ENCODE measurements at places on chromosomes 3 and 15.

DNA sequence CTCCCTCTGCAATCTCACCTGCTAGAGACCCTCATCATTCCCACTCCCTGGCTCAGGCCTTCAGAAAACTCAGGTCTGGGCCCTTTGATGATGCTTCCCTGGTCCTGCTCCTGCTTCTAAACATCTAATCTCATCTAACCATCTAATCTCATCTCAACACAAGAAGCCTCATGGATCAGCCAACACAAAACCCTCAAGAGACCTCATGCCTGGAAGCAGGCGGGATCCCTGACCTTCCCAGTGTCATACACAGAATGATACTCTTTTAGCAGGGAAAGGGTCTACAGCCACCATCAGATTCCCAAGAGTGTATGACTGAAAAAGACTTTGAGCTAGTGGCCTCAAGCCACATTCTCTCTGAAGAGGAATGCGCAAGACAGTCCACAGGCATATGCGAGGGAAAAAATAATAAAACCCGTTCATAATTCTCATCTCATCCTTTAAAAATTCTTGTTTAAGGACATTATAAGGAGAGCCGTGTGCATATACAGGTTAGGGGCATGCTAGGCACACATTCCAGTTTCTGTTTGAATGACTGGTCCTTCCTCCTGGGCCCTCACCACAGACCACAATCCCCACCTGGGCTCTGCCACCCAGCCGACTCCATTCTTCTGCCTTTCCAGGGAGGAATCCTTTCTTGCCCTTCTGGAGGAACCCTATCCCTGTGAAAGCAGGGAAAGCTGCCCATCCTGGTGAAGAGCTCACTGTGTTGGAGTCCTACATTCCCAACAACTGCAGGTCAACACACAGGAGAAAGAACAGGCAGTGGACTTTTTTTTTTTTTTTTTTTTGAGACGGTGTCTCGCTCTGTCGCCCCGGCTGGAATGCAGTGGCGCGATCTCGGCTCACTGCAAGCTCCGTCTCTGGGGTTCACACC is 2.2 kb downstream of the ZXDC start:
- peak; percentile 22 for DNase-seq

- DNase-seq = no peak
Measured at GRCh38 chr15:99211926-99212325, 37.5 kb downstream of the TTC23 start.

DNA sequence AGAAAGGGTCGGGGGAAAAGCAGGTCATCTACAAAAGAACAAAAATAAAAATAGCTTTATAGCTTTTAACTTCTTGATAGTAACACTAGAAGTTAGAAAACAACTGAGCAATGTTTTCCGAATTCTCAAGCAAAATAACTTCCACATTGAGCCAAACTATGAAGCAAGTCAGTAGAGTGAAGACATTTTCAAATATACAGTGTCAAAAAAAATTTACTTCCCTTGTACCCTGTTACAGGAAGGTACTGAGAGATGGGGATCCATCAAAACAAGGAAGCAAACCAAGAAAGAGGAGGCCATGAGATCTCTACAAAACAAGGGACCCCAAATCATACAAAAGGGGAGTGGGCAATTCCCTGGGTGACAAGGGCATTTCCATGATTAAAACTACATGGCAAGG is 26.6 kb upstream of the STIMATE start:
- no peak for DNase-seq

DNA sequence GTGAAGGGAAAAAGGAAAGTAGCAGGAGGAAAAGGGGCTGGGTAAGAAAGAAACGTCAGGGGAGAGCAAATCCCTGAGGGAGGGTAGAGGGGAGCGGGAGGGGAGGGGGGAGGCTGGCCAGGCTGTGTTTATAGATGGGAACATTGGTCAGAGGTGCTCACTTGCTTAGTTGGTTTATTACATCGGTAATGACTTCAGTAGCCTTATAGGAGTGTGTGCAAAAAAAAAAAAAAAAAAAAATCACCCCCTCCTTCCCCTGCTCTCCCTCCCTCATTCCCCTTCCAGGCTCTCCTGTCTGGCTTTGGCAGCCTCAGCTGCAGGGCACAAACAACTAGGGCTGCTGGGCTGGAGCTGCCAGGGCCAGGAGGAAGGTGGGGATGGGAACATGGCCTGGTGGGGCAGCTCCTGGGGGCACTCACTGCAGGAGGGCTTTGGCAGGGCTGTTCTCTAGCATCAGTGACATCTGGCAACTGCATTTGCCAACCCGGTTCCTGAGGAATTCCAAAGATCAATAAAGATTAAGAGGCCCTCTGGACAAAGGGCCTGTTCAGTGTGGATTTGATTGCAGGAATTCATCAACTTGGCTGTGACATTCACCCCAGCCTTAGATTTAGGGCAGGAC is 334.5 kb upstream of the FRG2C start:
- no peak for DNase-seq

DNA sequence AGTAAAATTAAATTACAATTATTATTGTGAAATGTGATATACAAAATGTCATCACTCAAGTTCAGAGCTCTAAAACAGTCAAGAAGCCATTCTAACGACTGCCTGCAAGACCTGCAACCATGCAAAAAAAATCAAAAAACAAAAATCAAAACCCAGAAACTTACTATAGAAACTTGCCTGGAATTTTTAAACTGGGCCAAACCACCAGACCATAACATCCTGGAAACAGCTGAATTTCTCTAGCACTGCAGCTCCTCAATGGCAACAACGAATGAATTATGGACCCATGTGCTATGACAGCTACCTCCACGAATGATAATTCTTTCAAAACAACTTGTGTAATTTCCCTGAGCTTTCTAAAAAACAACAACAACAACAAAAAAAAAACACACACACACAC is 130.0 kb upstream of the KCNMB2 start:
- no peak for DNase-seq

GRCh38 chr3:173589116-173589515 is 191.6 kb downstream of the NLGN1 start:
- no peak for DNase-seq

GRCh38 chr3:180383332-180384020 is 218.5 kb upstream of the TTC14 start:
- no peak for DNase-seq

GRCh38 chr3:122081543-122082247 is 26.5 kb downstream of the CD86 start:
- no peak for DNase-seq

DNA sequence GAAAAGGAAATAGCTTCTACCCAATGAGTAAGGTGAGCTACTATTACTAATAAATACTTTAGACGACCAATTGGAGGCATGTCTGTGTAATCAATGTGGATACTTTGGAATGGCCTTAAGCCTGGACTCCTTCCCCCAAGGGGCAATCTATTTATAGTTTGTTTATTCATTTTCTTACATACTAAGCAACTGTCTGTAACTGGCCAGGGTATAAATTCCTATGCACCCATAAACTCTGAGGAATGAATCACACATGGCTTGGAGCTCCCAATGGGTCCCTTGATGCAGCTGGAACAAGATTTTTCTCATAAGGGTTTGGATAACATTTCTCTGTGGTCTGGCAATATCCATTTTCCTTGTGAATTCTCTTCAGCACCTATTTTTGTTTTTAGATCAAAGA is 506.8 kb downstream of the EDEM1 start:
- no peak for DNase-seq

DNA sequence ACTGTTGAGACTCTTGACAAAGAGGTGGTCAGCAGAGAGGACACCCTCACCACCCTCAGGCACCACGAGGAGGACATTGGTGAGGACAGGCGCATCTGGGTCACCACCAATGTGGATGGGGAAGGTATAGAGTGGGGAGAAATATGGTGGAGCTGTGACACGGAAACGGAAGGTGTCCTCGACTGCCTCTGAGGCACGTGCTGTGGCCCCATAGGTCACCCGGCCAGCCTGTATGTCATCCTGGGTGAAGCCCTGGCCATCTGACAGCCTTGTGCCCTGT is 24.4 kb downstream of the CSPG4 start:
- no peak for DNase-seq

- DNase-seq = no peak
Measured at GRCh38 chr3:150057227-150057626, 86.5 kb upstream of the PFN2 start.

DNA sequence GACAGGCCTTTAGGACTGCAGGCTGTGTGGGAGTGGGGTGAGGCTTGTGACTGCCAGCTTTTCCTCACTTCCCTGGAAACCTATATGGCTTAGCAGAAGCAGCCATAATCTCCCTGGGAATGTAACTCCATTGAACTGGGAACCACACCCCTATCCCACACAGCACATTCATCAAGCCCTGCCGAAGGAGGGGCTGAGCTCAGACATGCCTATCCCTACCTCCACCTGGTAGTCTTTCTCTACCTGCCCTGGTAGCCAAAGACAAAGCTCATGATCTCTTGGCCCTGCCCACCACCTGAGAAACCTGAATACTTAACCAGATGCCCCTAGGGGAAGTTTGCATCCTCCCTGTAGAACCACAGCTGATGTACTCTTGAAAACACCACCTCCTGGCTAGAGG is 219.8 kb downstream of the UNC13C start:
- no peak for DNase-seq

- DNase-seq = no peak
Measured at GRCh38 chr15:77266708-77267386, 153.1 kb downstream of the PEAK1 start.

DNA sequence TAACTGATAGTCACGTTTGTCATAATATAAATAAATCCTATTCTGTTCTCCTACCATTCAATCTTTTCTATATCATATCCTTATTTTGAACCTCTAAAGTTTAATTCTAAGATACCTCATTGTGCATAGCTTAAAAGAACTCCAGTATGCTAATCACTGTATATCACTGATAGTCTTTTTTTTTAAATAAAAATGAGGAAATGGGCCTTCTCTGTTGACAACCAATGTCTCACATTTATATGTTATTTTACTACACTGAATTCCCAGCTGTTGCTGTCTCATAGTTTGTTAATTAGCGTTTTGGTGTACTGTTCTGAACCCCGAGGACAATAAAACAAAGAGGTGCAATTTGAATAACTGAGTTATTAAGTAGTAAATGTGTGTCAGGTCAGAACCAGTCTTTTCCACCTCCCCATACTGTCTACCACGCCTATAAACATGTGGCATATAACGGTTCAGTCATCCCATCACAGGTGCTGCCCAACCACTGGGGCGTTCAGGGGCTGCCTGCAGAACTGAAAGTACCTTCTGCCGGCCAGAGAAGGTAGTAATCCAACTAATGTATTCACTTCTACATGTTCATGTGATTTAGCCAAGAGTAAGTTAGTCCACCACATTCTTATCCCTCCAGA is 14.9 kb downstream of the CBLB start:
- DNase-seq = no peak

DNA sequence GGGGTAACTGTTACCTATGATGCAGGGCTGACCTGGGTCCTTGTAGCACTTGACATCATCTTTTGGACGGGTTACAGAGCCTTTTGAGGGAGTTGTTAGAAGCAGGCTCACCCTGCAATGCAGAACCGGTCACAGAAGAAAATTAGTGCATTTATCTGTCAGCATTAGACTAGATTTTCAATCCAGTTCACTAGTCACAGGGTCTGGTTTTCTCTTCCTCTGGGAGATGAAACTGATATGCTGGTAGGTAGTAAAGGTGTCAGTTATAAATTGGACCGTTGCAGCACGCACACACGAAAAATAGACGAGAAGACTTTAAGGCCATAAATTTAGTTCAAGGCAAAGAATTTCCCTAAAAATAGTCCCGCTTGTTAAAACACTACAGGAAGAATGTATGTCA is 532.3 kb upstream of the ATP11B start:
- no peak for DNase-seq

GRCh38 chr15:77709135-77709886 is 76.6 kb upstream of the LINGO1 start:
- DNase-seq = no peak

DNA sequence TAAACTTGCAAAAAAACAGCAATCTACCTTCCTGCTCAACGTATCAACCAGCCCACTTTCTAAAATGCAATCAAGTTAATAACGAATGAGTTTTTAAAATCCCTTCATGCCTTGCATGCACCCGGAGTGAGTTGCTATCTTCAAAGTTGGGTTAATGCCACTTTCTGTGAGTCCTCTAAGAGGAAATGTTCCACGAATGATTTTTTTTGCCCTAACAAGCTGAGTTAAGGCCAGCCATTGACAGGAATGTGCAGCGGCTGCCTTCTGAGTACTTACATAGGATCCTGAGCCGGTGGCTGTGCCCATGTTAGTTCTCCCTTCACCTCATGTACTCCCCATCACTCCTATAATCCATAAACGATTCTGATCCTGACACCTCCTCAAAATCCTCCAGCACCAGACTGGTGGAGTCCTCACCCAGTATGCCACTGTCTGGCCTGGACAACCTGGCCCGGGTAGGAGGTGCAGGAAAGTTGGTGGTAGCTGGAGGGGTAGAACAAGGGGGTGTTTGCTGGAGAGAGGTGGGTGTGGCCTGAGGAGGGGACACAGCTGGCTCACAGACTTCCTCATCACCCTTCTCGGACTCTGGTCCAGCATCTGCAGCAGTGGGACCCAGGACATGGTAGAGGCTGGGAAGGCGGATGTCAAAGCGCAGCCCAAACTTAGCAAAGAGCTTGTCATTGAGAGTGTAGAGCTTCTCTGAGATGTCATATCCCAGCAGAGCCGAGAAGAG is 12.4 kb downstream of the POPDC2 start:
- DNase-seq = no peak

- DNase-seq = no peak
Measured at GRCh38 chr3:143124601-143125520, 5.3 kb downstream of the CHST2 start.

DNA sequence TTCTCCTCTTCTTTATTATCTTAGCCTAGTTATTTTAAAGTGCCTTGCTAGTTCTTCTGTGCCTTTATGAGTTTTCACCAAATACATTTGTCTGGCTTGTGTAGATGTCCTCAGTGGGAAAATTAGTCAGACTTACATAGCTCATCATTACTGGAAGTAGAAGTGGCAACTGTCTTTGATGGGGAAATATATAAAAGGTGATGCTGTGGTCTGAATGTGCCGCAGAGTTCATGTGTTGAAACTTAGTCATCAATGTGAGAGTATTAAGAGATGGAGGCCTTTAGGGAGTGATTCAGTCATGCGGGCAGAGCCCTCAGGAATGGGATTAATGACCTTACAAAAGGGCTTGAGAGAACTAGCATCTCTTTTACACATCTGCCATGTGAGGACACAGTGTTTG is 6.4 kb upstream of the ERICH6 start:
- DNase-seq = no peak

DNA sequence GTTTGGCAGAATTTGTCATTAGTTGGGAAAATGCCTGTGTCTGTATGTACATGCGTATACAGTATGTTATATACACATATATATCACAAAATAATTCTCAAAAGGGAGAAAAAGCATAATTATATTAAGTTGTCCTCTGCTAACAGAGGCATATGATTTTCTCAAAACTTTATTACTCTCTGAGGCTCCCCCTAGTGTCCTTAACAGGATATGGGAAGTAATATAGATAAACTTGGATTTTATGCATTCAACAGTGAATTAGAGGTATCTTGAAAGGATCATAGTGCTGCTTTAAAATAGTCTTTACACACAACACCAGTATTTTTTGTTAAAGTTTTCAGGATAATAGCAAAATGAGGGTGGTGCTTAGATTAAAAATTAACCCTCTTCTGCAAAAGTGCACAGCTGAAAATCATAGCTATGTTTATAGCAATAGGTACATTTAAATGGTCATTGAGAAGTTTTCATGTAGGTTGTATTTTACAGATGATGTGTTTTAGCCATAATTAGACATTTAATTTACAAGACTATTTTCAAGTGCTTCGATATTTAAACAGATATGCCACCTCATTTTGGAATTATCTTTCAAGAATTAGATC is 454.0 kb upstream of the ROBO2 start:
- DNase-seq = no peak
